HAP-1 (cell line): ENCODE measurements at places on chromosomes 5 and 9.

DNA sequence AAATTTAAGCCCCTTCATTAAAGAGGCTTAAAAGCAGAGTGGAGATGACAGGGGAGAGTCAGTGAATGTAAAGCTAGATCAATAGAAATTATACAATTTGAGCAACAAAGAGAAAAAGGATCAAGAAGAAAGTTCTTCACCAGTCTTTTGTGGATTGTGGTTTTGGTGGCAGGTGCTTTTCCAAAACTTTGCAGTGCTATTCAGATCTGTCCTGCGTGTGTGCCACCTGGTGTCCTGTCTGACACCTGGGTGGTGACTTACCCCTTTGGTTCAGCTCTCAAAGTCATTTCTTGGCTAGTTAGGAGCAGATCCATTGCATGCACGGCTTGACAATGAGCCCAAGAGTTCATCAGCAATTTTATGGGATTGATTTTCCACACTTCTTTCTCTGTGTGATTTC is 69.4 kb downstream of the SREK1 start:
- no peak for DNase-seq

DNA sequence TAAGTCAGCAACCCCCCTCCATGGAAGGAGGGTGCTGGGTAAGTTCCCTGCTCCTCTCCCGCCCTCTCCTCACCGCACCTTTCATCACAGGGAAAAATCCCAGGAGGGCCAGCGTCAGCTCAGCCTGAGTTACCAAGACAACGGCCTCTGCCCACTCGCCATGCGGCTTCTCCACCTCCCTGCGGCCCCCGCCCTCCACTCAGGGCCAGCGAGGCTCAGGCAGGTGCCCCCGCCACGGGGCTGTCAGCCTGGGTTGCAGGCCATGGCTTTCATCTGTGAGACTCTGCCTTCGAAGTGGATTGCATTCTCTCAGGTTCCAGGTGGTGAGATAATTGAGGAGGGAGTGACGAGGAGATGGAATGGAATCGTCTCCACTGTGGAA is 27.2 kb upstream of the LAMC3 start:
- DNase-seq = no peak

DNA sequence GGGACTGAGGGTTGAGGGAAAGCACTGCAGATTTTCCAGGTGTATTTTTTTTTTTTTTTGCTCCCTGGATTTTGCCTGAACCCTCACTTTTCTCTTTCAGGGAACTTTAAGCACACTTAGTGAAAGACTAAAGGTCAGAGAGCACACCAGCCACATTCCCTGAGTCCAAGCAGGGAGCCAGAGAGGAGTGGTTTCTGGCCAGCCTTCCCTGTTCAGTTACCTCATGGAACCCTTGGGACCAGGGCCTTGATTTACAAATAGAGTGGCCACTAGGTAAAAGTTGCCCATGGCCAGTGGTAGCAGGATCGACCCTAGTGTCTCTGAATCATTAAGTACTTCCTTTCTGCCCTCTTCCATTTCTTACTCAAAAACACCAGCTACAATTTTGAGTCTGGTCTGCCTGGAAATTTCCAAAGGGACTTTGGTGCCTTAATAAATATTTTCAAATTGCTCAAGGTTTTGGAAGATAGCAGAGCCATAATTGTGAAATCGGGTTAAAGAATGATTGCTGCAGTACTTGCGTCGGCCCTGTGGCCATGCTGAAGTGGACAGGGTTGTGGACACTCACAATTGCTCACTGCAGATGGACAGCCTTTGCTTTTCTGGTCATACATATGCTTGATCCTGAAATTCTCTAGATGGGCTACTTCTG is 14.5 kb downstream of the PALM2AKAP2 start:
- no peak for DNase-seq

- no peak for DNase-seq
These were observed 66.8 kb upstream of the ADCY2 start for GRCh38 chr5:7329141-7329540.

- peak; percentile 11 for DNase-seq
These were observed 1126.7 kb upstream of the CDH9 start for GRCh38 chr5:28165096-28165495.

DNA sequence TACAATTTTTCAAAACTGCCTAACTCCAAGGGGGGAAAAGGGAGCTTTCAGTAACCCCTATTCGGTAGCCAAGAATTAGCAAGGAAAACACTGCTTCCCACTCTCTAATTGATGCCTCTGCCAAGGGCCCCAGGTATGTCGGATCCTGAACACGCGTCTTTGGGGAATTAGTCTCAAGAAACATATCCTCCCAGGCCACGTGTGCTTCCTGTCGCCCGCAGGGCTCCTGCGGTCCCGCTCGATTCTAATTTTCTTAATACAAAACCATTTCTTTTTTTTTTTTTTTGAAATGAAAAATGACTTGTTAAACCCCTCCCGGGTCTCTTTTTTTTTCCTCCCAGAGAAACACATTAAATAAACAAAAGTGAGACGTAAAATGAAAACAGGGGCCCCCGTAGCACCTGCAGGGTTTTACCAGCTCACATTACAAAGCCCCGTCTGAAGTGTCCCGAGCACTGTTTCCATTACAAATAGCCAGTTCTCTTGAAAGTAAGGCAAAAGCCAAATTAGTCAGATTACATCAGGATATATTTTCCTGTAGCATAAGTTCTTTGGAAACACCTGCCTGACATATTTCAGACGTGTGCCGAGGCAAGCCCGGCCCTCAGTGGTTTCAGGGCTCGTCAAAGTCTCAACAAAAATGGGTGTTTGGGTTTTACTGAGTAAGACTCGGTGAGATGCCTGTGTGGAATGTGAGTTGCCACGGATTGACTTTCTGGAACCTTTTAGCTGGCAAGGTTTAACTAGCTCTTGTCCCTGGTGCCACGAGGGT is 21.5 kb downstream of the SMIM23 start:
- no peak for DNase-seq

DNA sequence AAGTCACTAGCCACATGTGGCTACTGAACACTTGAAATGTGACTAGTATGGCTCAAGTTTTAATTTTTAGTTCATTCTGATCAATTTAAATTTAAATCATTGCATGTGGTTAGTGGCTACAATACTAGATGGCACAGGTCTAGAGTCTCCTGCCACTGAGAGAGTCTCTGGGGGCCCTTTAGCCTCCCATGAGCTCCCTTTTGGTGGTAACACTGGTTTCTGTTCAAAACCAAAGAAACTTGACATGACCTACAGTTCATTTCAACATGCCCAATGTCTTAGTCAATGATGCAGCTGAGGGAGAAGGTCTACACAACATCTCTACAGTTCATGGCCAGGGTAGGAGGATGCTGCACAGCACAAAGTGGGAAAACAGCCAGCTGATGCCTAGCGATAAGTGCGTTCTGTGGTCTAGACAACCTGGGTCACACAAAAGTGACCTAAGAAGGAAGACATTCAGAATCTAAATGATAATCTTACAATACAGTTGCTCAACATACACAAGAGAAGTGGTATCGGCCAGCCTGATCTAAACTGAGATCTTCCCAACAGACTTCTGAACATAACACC is 121.0 kb downstream of the AUH start:
- DNase-seq = no peak

GRCh38 chr5:96922499-96923244 is 13.2 kb upstream of the LNPEP start:
- DNase-seq = no peak

- DNase-seq = no peak
These were observed 726.1 kb downstream of the BRINP1 start for GRCh38 chr9:118643118-118643517.

DNA sequence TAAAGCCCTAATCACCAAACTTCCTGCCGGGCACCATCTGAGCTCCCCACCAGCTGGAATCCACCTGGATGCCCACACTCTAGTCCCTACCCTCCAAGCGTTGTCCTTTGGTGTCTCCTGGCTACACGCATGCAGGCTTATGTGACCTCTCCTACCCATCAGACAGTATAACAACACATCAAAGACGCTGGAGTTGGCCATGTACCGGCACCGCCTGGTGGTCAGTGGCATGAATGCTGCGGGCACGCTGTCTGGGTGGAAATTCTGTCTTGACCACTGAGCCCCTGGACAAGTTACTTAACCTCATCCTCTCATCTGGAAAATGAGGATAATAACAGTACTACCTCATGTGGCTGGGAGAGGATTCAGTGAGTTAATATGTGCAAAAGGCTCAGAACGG is 23.4 kb upstream of the CORO2A start:
- peak; percentile 30 for DNase-seq
